ENCODE measurements at places on chromosomes 12 and 14.
A peak's percentile ranks its signal among the peaks of the same experiment; 100 is the strongest.

GRCh38 chr12:184811-185575, 29.0 kb downstream of the SLC6A12 start:
- no peak overlapping the region for H3K4me3 ChIP-seq
- H3K36me3 ChIP-seq = no peaks in the 10 kb centered on the region
- H3K27ac ChIP-seq = no peak overlapping the region
- no peak for DNase-seq

- no peaks in the 10 kb centered on the region for H3K27me3 ChIP-seq
- H3K4me1 ChIP-seq = no peaks in the 10 kb centered on the region
- no peak overlapping the region for H3K4me3 ChIP-seq
- H3K27ac ChIP-seq = no peak overlapping the region
These were observed 54.5 kb downstream of the PDZRN4 start for GRCh38 chr12:41242603-41243002.

DNA sequence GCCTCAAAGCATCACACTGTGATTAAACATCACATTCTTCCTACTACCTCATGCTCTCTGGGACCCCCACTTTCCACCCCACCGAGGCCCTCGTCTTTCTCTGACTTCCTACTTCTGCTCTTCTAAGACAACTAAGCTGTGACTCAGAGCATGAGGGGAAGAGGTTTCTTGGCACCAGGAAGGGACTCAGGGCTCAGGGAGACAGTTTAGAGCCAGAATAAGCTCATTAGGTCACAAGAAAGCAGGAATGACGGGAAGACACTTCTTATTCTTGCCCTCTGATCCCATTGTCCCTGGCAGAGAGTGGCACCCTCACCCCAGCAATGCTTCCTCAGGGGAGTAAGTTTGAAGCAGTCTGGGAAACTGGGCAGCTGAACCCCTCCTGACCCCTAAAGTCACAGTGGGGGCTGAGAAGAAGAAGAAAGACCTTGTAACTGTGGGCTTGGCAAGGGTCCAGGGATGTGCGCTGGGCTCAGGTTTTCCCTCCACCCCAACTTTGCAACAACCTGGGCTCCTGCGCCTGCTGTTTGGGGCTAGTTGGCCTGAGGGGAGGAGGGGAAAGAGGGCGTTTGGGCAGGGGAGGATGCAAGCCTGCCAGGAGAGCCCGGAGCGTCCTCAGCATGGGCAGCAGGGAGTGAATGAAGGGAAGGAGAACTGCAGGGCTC, 64.6 kb upstream of the ACTN1 start:
- H3K36me3 ChIP-seq = no peaks in the 10 kb centered on the region
- H3K27ac ChIP-seq = peak overlapping the region; percentile 19
- H3K4me3 ChIP-seq = no peak overlapping the region
- no peak for DNase-seq

GRCh38 chr12:130357241-130357640, 19.6 kb downstream of the PIWIL1 start:
- H3K36me3 ChIP-seq = no peaks in the 10 kb centered on the region
- DNase-seq = no peak
- H3K27ac ChIP-seq = no peak overlapping the region

- peak; percentile 68 for DNase-seq
- H3K27me3 ChIP-seq = no peaks in the 10 kb centered on the region
- peak overlapping the region; percentile 98 for H3K4me3 ChIP-seq
- H3K27ac ChIP-seq = peak overlapping the region; percentile 99
- peaks cover 46% of the 10 kb centered on the region for H3K36me3 ChIP-seq
These were observed 2.8 kb upstream of the ARID2 start for GRCh38 chr12:45726603-45727300.

DNA sequence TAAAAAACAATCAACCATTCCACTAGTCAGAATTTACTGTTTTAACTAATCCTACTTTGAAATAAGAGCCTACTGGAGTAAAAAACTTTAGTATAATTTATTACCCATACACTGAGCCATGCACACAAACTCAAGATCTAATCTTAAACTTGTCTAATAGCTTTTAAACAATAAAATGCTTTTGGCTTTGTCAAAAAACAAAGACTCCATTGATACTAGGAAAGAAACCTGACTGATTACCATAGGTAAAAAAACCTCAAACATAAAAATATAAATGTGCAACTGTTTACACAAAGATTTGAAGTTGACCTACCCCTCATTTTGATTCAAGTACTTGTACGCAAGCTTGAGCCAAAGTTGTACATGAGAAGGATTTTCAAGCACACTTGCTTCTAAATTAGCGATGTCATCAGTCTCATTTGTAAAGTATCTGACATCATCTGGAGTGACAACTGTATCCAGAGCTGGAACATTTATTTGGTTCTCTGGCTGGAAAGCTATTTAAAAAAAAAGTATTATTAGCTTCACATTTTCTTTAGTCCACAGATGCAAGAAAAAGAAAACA, 36.1 kb downstream of the ZFC3H1 start:
- H3K4me3 ChIP-seq = no peak overlapping the region
- peak overlapping the region; percentile 35 for H3K27ac ChIP-seq
- H3K36me3 ChIP-seq = peaks cover 96% of the 10 kb centered on the region

DNA sequence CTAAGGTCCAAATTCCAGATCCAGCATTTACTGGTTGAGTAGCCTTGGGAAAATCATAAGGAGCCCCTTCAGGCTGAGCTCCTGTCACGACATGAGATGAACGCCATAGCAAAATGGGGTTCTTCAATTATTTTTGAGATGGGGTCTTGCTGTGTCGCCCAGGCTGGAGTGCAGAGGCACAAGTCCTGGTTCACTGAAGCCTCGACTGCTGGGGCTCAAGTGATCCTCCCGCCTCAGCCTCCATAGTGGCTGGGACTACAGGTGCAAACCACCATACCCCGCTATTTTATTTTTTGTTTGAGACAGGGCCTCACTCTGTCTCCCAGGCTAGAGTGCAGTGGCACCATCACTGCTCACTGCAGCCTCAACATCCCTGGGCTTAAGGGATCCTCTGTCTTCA, 25.7 kb upstream of the GPR68 start:
- no peak overlapping the region for H3K4me3 ChIP-seq
- peak overlapping the region; percentile 47 for H3K27ac ChIP-seq
- no peak for DNase-seq
- peaks cover 55% of the 10 kb centered on the region for H3K36me3 ChIP-seq
- peaks cover 27% of the 10 kb centered on the region for H3K4me1 ChIP-seq
- no peaks in the 10 kb centered on the region for H3K27me3 ChIP-seq

- no peak overlapping the region for H3K27ac ChIP-seq
- H3K4me3 ChIP-seq = no peak overlapping the region
- peaks cover 46% of the 10 kb centered on the region for H3K4me1 ChIP-seq
- peaks cover 89% of the 10 kb centered on the region for H3K27me3 ChIP-seq
These were observed 2.1 kb upstream of the DNAJC22 start for GRCh38 chr12:49344486-49345050.

GRCh38 chr14:37573356-37573755, 21.7 kb downstream of the FOXA1 start:
- no peak overlapping the region for H3K27ac ChIP-seq
- DNase-seq = no peak
- no peaks in the 10 kb centered on the region for H3K36me3 ChIP-seq
- H3K4me3 ChIP-seq = no peak overlapping the region
- peaks cover 7% of the 10 kb centered on the region for H3K27me3 ChIP-seq

GRCh38 chr12:9756170-9756569, 4.5 kb downstream of the CD69 start:
- peaks cover 95% of the 10 kb centered on the region for H3K36me3 ChIP-seq
- no peaks in the 10 kb centered on the region for H3K27me3 ChIP-seq
- H3K4me1 ChIP-seq = peaks cover 49% of the 10 kb centered on the region

- H3K4me3 ChIP-seq = no peak overlapping the region
- H3K27me3 ChIP-seq = no peaks in the 10 kb centered on the region
- no peak for DNase-seq
- no peak overlapping the region for H3K27ac ChIP-seq
- H3K4me1 ChIP-seq = no peaks in the 10 kb centered on the region
- no peaks in the 10 kb centered on the region for H3K36me3 ChIP-seq
These were observed 189.6 kb upstream of the RPL10L start for GRCh38 chr14:46840944-46841720.

GRCh38 chr12:41439801-41440200, 251.7 kb downstream of the PDZRN4 start:
- no peak overlapping the region for H3K4me3 ChIP-seq
- H3K27ac ChIP-seq = no peak overlapping the region
- no peak for DNase-seq
- peaks cover 2% of the 10 kb centered on the region for H3K4me1 ChIP-seq
- no peaks in the 10 kb centered on the region for H3K27me3 ChIP-seq
- H3K36me3 ChIP-seq = no peaks in the 10 kb centered on the region

GRCh38 chr14:56115334-56115870, 2.8 kb upstream of the PELI2 start:
- no peak for DNase-seq
- H3K27ac ChIP-seq = no peak overlapping the region
- H3K36me3 ChIP-seq = no peaks in the 10 kb centered on the region
- peaks cover 14% of the 10 kb centered on the region for H3K27me3 ChIP-seq
- H3K4me1 ChIP-seq = peaks cover 35% of the 10 kb centered on the region

GRCh38 chr14:77883131-77883846, 83.4 kb downstream of the ADCK1 start:
- H3K27me3 ChIP-seq = no peaks in the 10 kb centered on the region
- no peak overlapping the region for H3K4me3 ChIP-seq
- H3K36me3 ChIP-seq = peaks cover 23% of the 10 kb centered on the region
- DNase-seq = no peak
- H3K27ac ChIP-seq = no peak overlapping the region
- no peaks in the 10 kb centered on the region for H3K4me1 ChIP-seq
